ENCODE measurements at places on chromosomes 6 and 20.

DNA sequence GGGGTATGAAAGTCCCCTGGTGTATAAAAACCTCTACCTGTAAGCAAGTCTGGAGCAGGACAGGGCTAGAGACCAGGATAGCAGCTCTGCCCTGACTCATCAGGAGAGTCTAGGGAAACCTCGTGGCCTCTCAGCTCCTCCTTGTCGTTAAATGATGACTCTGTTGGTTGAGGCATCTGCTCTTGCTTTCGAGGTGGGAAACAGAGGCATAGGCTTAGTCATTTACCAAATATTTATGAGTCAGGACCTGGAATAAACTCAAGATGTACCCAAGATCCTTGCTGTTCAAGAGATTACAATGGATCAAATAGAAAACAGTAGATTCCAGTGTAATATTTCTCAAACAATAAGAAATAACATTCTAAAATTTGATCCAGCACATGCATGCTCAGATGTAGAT lies 5.5 kb downstream of the MANBAL start:
- DNase-seq: peak; percentile 98

DNA sequence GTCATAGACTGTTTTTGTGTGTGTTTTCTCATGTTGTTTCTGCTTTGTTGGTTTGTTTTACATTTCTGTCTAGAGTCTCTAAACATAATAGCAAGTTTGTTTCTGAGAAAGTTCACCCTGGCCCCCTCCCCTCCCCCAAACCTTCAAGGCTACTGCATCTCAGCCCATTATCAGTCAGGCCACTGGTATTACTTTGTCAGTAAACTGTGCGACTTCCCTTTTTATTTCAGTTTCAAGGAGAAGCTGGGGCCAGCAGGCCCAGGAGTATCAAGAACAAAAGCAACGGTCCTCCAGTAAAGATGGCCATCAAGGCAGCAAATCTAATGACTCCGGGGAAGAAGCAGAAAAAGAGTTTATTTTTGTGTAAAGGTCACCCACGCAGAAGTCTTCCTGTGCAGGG lies 32.8 kb upstream of the SCGN start:
- no peak for DNase-seq

DNA sequence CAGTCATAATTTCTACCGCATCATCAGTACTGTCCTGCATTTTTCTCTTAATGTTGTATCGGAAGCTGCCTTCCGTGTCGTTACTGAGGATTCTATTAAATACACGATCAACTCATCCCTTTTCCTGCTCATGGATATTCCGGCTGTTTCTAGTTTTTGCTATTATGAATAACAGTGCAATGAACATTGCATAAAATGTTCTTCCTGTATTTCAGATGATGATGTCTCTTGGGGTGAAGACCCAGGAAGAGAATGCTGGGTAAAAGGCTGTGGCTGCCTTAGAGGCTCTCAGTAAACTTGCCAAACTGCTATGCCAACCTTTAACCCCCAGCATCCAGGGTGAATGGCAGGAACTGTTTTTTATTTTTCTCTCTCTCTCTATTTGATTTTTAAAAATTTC lies 24.1 kb upstream of the EPB41L1 start:
- no peak for DNase-seq

- DNase-seq: no peak
Observed at GRCh38 chr6:137724018-137724403, 143.0 kb upstream of the TNFAIP3 start.

DNA sequence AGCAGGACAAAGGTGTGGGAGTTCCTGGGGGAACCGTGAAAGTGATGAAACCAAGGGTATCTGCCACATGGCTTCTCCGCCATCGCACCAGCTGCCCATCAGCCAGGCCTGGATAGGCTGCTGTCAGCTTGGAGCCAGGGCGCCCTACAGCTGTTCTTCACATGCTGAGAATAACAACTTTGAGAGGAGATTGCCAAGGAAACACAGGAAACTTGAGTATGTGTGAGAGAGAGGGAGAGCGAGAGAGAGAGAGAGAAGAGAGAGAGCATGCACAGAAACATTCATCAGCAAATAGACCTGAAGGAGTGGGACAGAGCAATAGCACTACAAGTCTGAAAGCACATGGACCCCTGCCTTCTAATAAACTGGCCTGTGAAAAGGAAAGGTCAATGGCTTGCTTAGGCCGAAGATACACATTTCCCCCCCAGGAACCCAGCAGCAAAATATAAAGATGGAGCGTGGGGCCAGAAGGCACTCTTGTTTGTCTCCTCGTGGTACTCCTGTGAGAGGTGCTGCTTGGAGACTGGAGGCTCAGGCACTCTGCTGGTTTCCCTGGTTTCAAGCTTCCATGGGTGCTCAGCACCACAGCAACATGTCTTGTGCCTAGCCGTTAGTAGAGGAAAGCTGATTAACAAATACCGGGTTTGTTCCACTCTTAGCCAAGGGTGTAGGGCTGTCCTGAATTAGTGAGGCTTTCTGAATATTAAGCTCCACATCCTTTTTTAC lies 53.0 kb downstream of the SNAP25 start:
- DNase-seq: no peak

DNA sequence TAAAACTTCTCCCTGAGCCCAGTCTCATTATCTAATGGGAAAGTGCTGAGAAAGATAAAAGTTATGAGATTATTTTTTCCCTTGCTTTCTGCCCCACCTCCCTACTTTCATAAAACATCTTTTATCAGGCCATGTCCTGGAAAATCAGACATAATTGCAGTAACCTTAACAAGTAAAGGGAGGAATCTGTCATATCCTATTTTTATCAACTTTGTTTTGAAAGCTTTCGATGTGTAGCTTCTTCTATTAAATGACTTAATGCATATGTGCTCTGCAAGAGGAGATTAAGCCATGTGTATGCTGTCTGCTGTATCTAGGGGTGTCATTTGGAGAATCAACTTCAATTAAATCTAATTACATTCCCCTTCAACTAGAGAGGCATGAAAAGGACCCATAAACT lies 408.9 kb downstream of the CBLN4 start:
- DNase-seq: no peak

DNA sequence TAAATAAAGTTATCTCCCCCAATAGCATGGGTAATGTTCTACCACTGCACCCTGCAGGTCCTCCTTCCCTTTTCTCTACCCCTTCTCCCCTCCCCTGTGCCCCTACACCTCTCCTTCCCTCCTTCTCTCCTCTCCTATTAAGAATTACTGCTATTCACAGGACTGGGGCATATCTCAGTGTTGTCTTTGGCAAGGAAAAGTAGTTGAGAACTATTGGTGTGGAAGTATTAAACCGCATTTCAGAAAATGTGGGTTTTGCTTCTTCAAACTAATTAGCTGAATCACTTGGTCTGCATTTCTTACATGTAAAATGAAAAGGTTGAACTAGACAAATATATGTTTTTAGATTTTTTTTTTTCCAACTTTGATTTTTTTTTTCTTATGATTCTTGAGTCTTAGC lies 296.3 kb downstream of the CDKAL1 start:
- DNase-seq: peak; percentile 36

DNA sequence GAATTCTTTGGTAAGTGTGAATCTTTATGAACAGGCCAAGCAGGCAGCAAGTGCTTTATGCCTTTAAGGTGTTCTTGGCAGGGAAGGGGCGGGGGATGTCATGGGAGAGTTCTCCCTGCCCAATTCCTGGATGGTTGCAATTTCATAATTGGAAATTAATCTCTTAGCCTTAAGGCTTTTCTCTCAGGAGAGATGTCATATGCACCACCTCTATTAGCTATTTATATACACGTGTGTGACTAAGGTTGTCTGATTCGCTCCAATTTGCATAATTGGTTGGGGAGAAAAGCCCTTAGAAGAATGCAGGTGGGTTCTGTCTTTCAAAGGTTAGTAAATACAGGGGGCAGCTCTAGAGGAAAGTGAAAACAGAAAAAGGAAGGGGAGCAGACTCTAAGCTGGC lies 5.2 kb upstream of the ENPP5 start:
- no peak for DNase-seq

DNA sequence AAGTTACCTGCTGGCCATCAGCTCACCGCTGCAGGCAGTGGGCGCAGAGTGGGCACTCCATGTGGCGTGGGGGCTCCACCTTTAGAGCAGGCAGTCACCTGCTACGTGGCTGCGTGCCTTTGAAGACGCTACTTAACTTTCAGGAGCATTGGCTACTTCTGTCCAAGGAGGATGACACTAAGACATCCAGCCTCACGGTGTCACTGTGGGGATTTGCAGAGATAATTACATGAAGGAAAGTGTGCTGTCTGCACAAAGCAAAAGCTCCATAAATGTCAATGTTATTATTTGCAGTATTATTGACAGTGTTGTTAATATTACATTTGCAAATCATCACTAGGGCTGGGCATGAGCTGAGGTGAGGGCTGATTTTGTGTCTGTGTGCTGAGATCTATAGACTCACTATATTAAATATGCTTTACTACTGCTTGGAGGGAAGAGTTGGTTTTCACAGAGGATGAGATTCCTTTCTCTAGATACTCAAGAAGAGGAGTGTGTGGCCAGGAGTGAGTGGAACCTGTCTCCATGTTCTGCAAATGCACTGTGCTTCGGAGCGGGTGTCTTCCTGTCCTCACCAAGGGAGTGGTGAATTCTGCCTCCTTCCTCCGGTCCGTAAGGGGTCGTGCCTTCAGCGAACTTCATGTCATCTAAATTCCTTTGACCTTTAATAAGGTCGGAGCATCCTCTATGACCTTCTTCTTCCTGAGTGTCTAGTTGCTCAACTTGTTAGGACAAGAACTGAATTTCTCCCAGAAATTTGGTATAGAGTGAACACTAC lies 165.8 kb upstream of the SYNDIG1 start:
- DNase-seq: no peak

DNA sequence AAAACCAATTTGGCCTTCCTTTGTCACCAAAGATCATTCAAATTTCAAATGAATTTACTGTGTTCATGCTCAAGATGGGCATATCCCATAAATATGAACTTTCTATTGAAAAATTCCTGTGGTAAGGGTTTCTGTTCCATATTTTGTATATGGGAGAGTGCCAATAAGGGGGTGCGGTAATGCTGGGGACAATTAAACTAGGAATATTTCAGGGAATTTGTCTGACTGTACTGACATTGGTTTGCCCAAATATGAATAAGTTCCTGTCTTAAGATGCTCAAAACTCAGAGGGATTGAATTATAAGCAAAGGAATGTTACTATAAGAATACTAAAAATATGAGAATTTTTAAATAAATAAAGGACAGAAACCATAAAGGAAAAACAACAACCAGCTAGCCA lies 553.0 kb upstream of the MARCKS start:
- no peak for DNase-seq

DNA sequence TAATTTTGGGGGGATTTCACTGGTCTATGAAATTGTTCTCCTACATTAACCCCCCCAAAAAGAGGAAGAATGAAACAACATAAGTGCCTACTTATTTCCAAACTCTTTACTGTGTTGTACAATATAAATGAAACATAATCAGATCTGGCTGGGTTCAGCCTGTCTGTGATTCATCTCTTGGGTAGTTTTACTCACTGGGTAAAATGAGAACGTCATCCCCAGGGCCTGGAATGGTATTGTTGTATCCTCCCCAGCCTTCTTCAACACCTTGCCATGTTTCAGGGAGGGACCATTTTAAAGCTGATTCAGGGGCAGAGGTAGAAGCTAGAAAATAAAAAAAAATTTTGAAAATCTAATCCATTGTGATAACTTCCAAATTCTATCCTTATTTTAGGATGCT lies 256.7 kb downstream of the PKHD1 start:
- no peak for DNase-seq

GRCh38 chr6:39453241-39453640 lies 130.7 kb upstream of the KCNK16 start:
- DNase-seq: peak; percentile 81

GRCh38 chr20:2330090-2330695 lies 34.4 kb downstream of the TGM3 start:
- DNase-seq: no peak

DNA sequence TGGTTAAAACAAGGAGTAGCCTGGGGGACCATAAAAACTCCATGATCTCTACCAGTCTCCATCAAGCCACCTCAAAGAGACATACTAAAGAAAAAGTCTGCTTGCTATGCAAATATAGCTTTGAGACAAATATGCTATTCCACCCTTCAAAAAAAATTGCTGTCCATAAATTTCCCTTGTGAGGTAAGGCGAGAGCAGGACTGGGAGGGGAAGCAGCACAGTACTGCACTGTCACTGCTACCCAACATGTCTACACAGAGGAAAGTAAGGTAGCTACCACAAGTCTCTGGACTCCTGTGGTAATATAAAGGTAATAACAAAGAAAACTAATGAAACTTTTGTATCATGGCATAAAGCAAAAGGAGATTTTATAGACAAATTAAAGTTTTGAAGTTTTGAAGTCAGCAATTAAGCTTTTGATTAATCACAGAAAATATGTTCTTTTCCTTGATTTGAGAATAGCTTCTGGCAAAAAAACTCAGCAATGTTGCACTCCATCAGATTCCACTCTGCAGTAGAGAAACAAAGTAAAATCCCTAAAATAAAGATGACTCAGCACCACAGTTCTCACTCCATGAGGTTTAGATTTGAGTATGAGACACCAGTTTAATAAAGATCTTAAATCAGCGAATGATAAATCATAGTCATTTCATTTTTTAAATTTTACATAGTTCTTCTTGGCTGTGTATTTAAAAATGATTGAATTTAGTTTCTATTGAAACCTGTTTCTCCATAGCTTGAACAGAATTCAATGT lies 602.4 kb downstream of the COL12A1 start:
- DNase-seq: no peak

DNA sequence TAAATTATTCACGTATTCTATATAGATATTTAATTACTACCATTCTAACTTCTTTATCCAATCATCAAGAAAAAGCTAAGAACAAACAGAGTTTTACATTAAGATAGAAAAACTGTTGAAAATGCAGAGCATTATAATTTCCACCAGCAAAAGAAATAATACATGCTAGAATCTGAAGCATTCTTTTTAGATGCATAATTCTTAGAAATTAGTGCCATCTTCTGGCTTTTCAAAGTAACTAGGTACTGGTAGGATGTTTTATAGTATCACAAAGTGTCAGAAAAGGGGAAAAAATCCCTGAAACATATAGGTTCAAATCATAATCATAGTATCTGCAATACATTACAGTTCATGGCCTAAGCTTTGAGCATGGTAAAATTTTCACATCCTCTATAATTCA lies 178.9 kb downstream of the PHF3 start:
- no peak for DNase-seq

DNA sequence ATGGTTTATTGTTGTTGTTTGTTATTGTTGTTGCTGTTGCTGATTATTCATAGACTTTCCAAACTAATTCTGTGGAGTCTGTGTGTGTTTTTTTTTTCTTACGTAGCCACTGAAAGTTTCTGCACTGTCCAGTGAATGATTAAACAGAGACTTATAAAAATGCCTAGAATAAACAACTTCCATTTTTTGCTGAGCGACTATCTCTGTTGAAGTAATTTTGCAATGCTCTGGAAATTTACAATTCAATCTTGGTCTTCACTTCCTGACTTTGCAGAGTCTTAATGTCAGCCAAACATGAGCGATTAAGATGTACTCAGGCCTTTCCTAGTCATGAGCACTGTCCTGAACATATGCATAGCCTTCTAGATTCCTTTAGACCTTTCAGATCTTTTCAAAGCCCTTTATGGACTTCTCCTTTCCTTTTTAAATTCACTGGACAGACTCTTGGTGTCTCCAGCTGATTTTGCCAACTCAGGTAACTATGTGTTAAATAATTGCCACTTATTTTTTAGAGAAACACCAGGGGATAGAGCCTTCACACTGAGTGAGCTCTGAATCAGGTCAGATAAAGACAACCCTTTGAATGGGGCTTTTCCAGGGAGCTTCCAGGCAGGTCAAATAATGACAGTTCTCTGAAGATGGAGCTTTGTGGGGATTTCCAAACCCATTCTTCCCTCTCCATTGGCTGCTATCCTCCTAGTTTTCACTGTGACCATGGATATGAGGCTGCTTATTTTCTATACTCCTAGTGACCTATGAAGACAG lies 622.8 kb upstream of the EPHA7 start:
- DNase-seq: no peak

- DNase-seq: no peak
Observed at GRCh38 chr20:859751-860231, 26.3 kb downstream of the FAM110A start.
